ENCODE measurements at places on chromosomes 13 and 19. TPM values are rescaled to one million over a fixed set of nuclear protein-coding genes. Genes with fewer than 3 reads are reported as not detected.

DNA sequence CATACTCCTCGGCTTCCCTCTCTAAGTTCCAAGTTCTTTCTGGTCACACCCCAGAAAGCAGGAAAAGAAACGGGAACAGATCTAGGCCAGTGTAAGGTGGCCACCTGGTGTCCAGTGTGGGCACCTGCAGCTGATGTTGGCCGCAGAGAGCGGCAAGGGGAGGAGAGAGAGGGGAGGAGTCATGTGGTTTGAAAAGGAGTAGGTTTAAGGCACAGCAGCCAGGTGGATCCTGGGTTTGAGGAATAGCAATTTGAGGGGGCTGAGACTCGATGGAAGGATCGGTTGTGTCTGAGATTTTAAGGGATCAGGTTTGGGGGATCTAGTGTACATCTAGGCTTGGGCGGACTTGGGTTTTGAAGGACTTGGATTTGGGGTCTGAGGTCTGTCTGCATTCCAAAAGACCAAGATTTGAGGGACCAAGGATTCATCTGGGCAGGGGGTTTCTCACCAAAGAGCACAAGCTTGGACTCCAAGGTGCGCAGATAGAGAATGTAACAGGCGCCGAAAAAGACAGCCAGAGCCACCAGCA, 1.2 kb downstream of the RABAC1 start:
- peak; percentile 90 for DNase-seq

Gene BRCA2
- total RNA-seq, result 4.6 TPM

DNA sequence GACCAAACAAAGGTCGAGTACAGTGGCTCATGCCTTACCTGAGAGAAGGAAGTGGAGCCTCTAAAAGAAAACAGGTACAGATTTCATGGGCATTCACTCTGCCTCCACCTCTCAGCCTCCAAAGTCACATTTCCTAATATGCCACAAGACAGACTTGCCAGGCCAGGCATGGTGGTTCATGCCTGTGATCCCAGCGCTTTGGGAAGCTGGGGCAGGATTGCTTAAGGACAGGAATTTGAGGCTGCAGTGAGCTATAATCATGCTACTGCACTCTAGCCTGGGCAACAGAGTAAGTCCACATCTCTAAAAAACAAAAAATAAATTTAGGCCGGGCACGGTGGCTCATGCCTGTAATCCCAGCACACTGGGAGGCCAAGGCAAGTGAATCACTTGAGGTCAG, 10.9 kb upstream of the DNMT1 start:
- DNase-seq, result no peak

DNA sequence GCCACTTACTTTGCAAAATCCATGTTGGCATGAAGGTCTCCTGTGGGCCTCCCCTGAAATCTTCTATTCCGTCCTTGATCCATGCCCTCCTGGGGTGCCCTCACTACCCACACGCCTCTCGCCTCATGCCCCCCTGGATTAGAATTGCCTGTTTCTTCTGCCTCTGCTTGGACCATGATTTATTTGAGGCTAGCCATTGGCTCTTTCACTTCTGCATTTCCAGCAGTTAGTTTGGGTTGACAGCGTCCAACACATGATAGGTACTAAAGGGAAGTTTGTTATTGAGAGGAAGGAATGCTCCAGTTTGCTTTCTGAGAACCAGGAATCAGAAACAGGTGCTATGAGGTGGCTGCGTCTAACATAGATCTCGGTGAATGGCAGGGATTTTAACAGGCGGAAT, 30.5 kb upstream of the TPTE2 start:
- no peak for DNase-seq

- DNase-seq, result peak; percentile 14
Observed at GRCh38 chr13:25977671-25978070, 74.1 kb downstream of the SHISA2 start.
